ENCODE measurements at places on chromosomes 12 and 14.
A peak's percentile ranks its signal among the peaks of the same experiment; 100 is the strongest.

DNA sequence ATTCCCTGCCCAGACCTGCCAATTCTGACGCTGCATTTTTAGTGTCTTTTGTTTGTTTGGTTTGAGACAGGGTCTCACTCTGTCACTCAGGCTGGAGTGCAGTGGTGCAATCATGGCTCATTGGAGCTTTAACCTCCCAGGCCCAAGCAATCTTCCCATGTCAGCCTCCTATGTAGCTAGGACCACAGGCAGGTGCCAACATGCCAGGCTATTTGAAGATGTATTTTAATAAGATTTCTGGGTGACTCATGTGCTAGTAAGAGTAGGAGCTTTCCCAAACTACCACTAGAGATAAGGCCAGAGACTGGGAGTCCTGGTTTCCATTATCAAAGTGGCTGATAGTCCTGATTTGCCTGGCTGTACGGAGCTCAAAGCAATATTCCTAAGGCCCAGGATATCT, 693.3 kb downstream of the MED13L start:
- DNase-seq: no peak

DNA sequence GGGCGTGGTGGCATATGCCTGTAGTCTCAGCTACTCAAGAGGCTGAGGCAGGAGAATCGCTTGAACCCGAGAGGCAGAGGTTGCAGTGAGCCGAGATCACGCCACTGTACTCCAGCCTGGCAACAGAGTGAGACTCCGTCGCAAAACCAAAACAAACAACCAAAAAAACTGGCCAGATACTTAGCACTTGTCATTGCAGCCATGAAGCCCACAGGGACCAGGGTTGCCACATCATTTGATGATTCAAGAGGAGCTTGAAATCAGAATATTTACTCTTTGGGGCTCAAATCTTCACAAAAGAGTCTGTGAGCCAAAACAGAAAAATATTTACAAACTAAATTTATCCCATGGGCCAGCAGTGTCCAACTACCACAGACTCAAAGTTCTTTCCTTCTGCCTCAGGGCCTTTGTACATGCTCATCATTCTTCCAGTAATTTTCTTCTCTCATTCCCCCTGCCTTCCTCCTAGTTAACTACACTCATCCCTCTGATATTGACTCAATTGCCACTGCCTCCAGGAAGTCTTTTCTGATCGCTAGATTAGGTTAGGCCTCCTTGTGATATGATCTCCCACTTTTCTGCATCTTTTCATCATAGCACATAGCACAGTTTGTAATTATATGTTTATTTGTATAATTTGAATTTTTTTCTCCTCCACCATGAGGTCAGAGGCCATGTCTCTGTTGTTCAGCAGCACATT, 130.8 kb upstream of the PLEKHG7 start:
- DNase-seq: no peak

DNA sequence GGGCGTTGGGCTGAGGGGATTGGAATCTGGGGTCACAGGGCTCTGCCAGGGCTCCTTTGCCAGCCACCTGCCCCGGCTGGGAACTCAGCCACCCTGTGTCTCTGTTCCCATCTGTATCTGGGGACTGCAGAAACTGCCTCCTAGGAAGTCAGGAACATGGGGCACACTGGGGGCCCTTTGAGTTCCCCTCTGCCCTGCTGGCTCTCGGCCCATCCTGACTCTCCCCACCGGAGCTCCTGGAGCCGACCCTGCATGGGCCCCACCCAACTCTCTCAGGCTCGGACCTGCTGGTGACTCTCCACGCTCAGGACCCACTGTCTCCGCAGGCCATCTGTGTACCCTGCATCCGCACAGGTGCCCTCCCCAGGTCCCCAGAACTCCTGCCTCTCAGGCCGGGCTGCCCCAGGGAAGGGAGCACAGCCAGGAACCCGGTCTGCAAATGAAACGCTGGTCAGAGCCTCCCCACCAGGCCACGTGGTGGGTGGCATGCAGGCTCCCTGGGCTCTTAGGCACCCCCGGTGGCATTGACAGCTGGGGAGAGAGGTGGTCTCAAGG, 82.8 kb downstream of the KIF26A start:
- no peak for DNase-seq

GRCh38 chr14:103333754-103334643, at the start of gene EIF5:
Gene EIF5, plus strand, starts transcription at chr14:103334237. Its CDS starts 1,624 bp downstream, at chr14:103335861.
- peak; percentile 99 for DNase-seq

DNA sequence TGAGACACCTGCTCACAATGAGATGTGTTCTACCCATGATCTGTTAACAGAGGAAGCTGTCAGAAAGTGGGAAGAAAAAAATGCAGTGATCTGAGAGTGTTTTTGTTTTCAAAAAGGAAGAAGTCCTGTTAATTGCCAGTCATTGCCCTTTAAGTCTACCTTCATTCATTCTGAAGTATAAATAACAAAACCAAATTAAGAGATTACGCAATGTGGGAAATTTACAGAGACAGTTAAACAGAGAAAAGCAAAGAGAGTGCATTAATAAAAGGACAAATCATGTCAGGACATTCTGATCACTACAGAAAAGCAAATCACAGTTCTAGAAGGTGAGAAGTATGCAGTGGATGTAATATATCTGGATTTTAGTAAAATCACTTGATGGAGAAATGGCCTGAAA, 154.2 kb downstream of the NRXN3 start:
- no peak for DNase-seq

GRCh38 chr14:51302295-51303030, 62.4 kb downstream of the TMX1 start:
- no peak for DNase-seq

DNA sequence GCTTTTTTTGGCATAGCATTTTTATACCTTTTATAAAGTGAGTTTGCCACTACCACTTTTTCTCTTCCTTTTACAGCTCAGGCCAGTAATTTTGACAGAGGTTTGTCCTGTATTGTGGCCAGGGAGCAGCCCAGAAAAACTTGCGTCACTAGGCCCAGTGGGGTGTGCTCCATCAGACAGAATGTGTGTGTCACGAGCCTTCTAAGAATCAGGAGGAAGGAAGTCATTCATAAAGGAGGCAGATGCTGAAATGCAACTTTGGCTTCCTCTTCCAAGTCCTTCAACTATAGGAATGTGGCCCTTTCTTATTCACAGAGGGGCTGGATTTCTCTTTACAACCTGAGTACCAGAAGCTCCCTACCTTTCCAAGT, 10.1 kb upstream of the RAB35 start:
- no peak for DNase-seq

DNA sequence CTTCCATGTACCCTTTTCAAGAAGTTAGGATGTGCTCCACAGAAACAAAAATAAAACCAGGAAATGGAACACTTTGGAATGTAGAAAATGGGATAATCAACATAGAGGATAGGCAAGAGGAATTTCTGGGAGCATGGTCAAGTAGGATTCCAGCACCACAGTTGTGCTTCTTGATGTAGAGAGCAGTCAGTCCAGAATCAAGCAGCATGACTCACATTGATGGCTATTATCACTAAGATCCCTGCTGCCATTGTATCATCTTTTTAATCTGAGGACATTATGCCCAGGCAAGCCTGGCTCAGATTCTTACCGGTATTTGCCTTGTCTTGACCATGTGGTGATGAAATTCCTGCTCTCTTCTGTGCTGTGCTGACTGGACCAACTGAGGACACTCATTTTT, 5.7 kb downstream of the ETFRF1 start:
- no peak for DNase-seq

GRCh38 chr12:10957741-10958140, 18.7 kb upstream of the TAS2R14 start:
- no peak for DNase-seq

DNA sequence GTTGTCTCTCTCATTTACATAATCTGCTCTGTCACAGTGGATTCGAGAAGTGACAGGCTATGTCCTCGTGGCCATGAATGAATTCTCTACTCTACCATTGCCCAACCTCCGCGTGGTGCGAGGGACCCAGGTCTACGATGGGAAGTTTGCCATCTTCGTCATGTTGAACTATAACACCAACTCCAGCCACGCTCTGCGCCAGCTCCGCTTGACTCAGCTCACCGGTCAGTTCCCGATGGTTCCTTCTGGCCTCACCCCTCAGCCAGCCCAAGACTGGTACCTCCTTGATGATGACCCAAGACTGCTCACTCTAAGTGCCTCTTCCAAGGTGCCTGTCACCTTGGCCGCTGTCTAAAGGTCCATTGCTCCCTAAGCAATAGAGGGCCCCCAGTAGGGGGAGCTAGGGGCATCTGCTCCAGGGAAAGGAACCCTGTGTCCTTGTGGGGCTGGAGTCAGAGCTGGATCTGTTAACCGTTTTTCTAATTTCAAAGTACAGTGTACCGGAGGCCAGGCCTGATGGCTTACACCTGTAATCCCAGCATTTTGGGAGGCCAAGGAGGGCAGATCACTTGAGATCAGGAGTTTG, 5.1 kb downstream of the ERBB3 start:
- no peak for DNase-seq

DNA sequence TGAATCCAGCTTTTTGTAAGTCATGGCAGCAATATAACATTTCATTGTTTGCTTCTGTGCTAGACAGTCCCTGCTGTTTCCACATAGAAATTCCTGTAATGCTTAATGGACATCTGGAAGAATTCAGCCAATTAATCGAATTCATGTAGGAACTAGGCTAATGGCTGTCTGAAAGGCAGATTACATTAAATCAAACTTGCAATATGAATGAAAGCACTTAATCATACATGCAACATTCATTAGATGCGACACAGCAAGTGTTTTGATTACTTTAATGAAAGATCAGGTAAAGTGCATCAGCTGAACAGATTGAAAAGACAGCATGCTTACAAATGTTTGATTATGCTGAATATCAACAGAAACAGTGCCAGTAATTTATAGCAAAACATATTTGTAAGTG, 24.1 kb upstream of the INSM2 start:
- DNase-seq: no peak

DNA sequence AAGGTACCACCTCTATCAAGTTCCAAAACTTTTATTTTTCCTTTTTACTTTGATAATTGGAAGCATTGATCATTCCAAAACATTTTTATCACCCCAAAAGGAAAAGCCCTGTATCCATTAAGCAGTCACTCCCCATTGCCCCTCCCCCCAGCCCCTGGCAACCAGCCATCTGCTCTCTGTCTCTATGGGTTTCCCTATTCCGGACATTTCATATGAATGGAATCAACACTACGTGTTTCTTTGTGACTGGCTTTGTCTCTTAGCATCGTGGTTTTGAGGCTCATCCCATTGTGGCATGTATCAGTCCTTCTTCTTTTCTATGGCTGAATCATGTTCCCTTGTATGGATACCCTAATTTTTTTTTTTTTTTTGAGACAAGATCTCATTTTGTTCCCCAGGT, 18.0 kb upstream of the PHETA1 start:
- no peak for DNase-seq

DNA sequence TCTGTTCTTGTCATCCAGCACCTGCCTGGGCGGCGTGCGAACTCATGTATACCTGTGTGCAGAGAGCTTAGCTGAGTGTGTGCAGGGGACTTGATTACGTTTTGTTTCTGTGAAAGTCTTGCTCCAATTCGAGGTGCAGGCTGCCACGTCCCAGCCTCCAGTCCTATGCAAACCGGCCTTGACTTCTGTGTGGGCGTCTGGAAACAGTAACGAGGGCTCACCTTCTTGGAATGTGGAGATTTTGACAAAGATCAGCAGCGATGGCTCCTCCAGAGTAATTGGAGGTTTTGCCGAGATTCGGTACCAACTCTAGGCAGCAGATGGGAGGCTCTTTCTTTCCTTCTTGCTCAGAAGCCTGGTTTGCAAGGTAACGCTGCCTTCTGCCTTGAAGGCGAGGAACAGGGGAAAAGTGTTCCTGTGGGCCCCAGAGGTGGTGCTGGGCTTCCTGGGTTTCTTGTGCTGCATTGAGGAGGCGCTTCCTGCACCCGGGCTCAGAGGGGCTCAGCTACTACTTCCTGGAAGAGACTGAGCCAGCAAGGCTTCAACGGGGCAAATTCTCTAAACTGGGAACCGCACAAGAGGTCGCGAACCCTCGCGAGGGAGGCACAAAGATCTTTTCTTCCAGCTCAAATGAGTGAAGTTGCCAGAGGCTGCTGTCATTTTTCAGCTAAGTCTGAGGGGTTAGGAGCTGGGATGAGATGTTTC, 249.0 kb downstream of the AACS start:
- DNase-seq: no peak

DNA sequence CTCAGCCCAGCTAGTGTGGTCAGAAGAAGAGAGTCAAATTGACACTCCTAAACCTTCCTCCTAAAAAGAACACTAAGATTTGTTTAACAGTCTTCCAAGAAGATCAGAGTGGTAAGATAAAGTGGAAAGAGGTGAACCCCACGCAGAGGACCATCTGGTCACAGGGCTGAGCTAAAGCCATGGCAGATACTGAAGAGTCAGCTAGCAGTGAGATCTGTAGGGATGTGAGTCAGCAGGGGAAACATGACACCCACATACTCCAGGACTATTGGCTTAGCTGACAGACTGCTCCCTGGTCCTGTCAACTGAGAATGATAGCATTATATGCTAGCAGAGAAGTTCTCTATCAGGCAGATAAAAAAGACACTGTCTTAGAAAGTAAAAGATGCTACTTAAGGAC, 269.4 kb upstream of the ALG10 start:
- no peak for DNase-seq

DNA sequence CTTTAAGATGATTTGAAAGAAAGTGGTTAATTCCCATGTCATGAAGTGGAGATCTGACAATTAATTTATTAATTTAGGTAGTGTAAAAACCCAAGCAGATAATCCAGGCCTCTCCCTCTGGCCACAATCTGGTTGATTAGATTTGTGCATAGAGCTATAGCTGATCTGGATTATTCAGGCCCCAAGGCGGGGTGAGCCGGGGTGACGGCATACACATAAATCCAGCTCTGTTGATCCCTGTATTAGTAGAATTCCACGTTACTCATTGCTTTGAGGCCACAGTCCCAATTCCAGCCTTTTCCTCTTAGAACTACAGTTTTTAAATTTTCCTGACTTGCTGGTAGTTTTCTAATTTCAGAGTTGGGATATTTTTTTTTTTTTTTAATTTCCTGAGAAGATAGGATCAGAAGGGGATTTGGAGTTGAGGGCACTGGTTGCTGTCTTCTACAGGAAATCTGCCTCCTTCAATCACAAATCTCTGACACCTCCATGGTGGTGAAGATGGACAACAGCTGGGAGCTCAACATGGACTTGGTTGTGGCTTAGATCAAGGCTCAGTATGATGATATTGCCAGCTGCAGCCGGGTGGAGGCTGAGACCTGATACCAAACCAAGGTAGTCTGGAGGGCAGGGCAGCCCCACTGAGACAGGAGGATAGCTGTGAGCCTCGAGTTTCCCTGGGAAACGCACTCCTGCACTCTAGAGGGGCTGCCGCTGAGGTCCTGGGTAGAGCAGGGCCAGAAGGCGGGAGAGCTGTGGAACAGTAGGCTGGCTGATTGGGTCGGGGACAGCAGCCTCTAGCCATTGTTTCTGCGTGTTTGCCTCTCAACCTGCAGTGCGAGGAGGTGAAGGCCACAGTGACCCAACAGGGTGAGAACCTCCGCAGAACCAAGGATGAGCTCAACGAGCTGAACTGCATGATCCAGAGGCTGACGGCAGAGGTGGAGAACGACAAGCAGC, 19.4 kb downstream of the KRT85 start:
- no peak for DNase-seq

DNA sequence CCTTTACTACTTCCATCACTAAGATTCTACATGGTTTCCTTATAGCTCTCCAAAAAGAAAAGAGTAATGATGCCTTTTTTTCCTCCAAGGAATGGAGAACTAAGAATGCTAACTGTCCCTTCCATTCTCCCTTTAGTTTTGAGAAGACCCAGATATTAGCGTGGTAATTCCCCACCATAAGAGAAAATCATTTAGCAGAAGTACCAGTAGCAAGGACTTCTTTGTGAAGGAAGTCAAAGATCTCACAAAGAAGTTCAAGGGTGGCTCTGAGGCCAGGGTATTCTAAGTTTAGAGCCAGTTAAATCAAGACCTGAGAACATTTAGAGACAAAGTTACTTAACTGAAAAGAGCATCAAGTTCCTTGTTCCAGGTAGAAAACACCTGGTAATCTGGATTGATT, 7.3 kb downstream of the USP15 start:
- DNase-seq: no peak
